ENCODE measurements at places on chromosomes 2 and 18. TPM values are rescaled to one million over a fixed set of nuclear protein-coding genes. Genes with fewer than 3 reads are reported as not detected.
A peak's percentile ranks its signal among the peaks of the same experiment; 100 is the strongest.

GRCh38 chr2:54081574-54081973, 33.8 kb upstream of the ACYP2 start:
- DNase-seq = no peak

GRCh38 chr2:88755836-88756235, 64.4 kb downstream of the RPIA start:
- DNase-seq = no peak

DNA sequence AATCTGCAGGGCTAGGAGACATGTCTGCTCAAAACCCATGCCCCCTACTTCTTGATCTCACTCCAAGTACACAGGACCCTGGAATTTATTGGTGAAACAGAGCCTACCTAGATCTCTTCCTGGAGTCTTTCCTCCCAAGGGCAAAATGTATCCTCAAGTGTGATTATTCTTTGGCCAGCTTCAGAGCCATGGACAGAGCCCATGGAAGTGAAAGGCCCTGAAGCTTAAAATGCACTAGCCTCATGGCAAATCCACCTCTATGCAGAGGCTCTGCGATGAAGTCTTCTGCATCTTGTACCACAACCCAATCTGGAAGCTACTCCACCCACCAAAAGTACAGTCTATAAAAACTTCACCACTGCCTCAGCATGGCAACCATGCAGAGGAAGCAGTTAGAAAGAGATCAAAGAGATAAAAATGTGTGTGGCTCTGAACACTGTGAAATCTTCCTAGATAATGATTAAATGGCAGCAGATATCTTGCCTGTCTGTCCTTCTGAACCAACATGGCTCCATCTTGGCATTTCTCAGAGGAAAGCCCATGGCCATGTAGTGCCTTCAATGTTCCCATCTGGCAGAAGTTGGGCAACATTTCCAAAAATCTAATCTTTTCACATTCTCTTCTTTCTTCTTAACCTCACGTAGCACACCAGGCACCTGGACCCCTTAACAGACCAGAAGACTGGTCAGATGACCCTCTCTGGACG, 142.9 kb upstream of the KLF7 start:
- DNase-seq = no peak

GRCh38 chr18:37309059-37309458, 256.5 kb downstream of the CELF4 start:
- no peak for DNase-seq

- no peak for DNase-seq
Measured at GRCh38 chr18:38450876-38451275, 885.3 kb upstream of the CELF4 start.

- no peak for DNase-seq
Measured at GRCh38 chr2:101012706-101013181, 10.7 kb downstream of the RPL31 start.

GRCh38 chr2:130381619-130382018, 25.8 kb downstream of the PTPN18 start:
- DNase-seq = no peak

GRCh38 chr18:73677450-73677849, 470.2 kb downstream of the FBXO15 start:
- no peak for DNase-seq

GRCh38 chr2:47323009-47323821, 79.7 kb upstream of the MSH2 start:
- DNase-seq = peak; percentile 85

DNA sequence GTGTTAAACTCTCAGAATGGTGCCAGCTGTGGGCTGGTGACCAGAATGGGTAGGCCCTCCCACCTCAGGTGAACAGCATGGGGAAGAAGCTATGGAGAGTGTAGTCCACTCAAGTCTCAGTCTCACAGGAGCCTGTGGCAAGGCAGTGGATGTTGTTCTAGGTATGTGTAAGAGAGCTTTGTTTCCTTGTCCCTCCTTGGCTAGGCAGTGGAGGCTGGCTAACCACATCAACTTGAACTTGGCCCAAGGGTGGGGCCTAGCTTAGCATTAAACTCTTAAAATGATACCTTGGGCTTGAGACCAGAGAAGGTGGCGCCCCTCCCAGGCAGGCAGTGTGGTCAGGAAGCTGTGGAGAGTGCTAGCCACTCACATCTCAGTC, 53.2 kb upstream of the SLC4A10 start:
- DNase-seq = no peak

DNA sequence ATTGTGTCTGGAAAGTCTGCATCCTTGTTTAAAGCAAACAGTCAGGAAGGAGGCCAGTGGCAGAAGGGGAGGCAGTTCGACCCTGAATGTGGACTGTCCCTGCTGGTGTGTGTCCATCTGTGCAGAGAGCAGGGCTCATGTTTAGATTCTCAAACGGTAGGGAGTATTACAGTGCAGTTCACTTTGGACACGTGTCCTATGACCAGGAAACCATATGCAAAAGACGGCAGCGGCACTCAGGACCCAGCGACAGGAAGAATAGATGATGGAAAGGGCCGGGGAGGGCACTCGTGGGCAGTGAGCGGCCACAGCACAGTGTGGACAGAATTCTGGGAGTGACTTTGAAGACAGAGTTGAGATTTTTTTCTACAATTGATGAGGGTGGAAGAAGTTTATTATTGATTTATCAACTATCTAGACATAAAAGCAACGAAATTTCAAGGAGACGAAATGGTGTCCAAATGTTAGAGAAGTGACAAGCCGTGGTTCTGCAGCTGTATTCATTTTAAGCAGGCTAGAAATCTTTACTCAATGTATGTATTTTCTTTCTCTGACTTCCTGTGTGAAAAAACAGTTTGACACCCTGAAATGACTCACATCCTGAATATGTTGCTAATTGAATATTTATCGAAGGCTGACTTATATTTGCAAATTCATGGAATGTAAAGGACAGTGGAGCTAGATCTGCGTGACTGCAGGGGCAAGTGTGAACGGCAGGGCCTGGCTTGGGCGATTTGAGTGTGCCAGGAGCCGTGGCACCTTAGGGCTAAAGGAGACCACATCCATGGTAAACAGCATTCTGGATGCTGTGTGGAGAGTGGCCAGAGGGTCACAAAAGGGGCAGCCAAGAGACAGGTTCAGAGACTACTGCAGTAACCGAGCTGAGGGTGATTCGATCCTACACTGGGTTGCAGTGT, 214.2 kb downstream of the PTGR3 start:
- DNase-seq = no peak

Gene RAD51AP2
- total RNA-seq = 0.30 TPM

Gene TMEM17
- 1.2 TPM for total RNA-seq

Gene GAD1
- 2.5 TPM for total RNA-seq

Gene NLRC4
- not detected for total RNA-seq

Gene DLX2
- 0.55 TPM for total RNA-seq

Gene CTLA4
- total RNA-seq = not detected

Gene NAT8
- total RNA-seq = not detected

Measured in WTC11 (cell line).